HT1080 (cell line): ENCODE measurements at places on chromosomes 2 and 18. TPM values are rescaled to one million over a fixed set of nuclear protein-coding genes. Genes with fewer than 3 reads are reported as not detected.

Gene HOXD13
- 2.6 and 3.2 TPM in 2 replicates for total RNA-seq

Gene ERICH2
- not detected in 2 replicates for total RNA-seq

Gene KIAA2012
- total RNA-seq = not detected in 2 replicates

Gene TWSG1
- 30.6 and 30.7 TPM in 2 replicates for total RNA-seq

Gene ALPI
- not detected in 2 replicates for total RNA-seq

Gene REG3G
- 0.23 TPM in 1 of 2 replicates, not detected in the other for total RNA-seq

Gene ZNF804A
- 0.55 and 0.63 TPM in 2 replicates for total RNA-seq

Gene CAPN13
- total RNA-seq = not detected in 2 replicates

Gene ABCG8
- total RNA-seq = not detected in 2 replicates

Gene EDAR
- total RNA-seq = not detected in 2 replicates

Gene CERKL
- total RNA-seq = 0.03 TPM in 1 of 2 replicates, not detected in the other

Gene REG3A
- total RNA-seq = not detected in 2 replicates

Gene GKN2
- not detected in 2 replicates for total RNA-seq

Gene SIX3
- not detected in 2 replicates for total RNA-seq

Gene SLC38A11
- total RNA-seq = not detected in 2 replicates

Gene STARD6
- not detected in 2 replicates for total RNA-seq

Gene CHRND
- not detected in 2 replicates for total RNA-seq

Gene TPO
- 0.27 and 0.43 TPM in 2 replicates for total RNA-seq

Gene VAMP8
- total RNA-seq = 2.6 and 5.1 TPM in 2 replicates

Gene LYG2
- total RNA-seq = 0.37 and 0.61 TPM in 2 replicates

Gene SRD5A2
- total RNA-seq = not detected in 2 replicates

Gene ASTL
- total RNA-seq = not detected in 2 replicates

Gene XDH
- total RNA-seq = 3.1 and 3.7 TPM in 2 replicates
